Umbilical cord (tissue), 2 donors: ENCODE measurements at places on chromosomes 4 and X. TPM values are rescaled to one million over a fixed set of nuclear protein-coding genes. Genes with fewer than 3 reads are reported as not detected.
A peak's percentile ranks its signal among the peaks of the same experiment; 100 is the strongest.

DNA sequence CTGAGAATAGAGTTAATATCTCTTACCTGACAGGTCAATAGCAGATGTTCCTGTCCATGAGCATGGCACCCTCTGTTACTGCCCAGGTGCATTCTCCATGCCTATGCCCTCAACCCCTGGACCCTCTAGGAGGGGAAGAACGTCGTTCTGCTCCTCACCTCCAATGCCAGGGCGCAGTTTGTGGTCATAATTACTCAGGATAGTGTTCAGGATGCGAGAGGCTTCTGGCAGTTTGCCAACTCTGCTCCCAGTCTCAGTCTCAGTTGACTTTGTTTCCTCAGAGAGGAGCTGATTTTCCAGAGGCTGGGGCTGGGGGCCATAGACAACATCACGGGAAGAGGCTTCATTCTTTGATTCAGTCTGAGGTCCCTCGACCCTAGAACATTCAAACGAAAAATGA is 4.4 kb downstream of the GABRE start:
- no peak for DNase-seq

DNA sequence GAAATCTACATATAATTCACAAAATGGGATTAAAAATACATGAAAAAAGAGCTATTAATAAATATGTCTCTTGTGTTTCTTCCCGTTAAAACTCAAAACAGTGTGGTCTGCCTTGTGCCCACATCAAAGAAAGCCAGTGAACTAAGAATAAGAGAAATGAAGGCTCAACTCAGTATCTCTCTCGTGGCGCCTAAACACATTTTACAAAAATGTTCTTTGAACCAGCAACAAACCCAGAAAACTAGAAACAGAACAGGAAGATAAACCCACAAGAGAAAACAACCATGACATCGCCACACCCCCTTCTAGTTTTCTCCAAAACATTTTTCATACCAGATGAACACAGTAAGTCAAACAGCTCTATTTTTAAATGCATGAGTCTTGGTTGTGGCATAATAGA is 130.1 kb downstream of the DCHS2 start:
- peak; percentile 40 for DNase-seq

The GYPA gene
- total RNA-seq: 30.1 TPM

GRCh38 chrX:30572678-30573077 is 4.9 kb downstream of the TASL start:
- no peak for DNase-seq

The OPN1LW gene
- not detected for total RNA-seq

DNA sequence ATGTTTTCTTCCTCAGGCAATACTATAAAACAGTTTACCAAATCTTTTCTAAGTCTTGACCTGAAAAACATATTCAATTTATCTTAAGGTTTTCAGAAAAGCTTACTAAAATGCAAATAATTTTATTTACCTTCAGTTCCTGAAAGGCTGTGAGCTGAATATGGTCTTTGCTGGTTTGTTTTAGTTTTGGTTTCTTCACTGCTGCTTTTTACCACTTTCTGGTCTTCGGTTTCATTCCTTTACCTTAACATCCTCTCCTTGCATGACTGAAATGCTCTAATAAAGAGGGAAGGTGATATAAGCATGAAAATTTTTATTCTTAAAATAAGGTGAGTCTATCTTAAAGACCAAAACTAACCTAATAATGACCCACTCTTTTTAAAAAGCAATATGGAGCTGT is 97.1 kb upstream of the NRK start:
- DNase-seq: no peak

GRCh38 chr4:72951147-72951546 is 118.4 kb downstream of the COX18 start:
- DNase-seq: no peak

The STBD1 gene
- total RNA-seq: 29.1 TPM

DNA sequence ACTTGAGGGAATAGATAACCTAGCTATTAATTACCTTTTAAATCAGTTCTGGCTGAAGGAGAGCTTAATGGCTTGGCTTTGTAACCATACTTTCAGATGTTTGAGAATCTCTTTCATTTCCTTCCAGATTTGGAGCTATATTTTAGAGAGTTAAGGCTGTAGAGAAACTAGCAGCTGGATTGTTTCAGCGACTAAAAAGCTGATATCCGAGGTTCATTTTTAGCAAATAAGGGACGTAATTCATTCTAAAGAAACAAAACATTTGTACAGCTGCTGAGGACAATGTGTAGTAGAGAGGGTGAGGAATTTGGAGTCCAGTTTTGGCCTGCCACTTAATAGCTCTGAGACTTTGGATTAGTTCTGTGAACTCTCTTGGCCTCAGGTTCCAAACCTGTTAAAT is 12.2 kb downstream of the OSTC start:
- DNase-seq: no peak

GRCh38 chrX:3699821-3700381 is 13.5 kb downstream of the PRKX start:
- no peak for DNase-seq

The CENPE gene
- 4.3 TPM for total RNA-seq

The CCDC160 gene
- not detected for total RNA-seq

DNA sequence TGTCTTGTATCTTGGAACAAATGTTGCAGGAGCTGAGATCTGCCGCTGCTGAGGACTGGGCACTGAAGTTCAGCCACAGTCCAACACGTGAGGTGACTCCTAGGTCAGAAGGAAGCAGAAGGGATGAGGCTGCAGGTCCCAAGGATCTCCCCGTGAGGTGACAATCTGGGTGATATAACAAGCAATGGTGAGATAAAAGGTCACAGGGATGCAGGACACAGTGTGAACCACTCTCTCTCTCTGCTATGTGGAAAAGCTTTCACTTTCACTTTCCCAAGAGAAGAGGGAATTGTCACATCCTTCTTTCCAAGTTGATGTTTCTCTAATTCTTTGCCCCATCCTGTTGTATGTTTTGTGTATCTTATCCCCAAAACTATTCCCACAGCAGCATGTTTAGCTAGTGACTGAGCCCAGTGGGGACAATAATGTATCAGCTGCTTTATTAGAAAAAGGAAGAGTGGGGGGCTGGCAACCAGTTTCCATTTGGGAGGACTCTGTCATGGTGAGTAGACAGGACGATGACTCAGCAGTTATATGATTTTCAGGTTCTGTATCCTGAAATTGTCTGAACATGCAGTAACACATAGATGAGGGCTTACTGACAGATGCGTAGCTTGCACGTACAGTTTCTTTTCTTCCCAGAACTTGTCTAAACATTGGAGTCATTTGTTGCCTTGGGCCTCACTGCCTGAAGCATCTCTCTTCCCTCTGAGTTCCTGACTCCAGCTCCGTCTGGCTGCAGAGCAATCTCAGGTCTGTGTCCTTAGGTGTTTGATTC is 1415.8 kb upstream of the TENM3 start:
- peak; percentile 33 for DNase-seq

DNA sequence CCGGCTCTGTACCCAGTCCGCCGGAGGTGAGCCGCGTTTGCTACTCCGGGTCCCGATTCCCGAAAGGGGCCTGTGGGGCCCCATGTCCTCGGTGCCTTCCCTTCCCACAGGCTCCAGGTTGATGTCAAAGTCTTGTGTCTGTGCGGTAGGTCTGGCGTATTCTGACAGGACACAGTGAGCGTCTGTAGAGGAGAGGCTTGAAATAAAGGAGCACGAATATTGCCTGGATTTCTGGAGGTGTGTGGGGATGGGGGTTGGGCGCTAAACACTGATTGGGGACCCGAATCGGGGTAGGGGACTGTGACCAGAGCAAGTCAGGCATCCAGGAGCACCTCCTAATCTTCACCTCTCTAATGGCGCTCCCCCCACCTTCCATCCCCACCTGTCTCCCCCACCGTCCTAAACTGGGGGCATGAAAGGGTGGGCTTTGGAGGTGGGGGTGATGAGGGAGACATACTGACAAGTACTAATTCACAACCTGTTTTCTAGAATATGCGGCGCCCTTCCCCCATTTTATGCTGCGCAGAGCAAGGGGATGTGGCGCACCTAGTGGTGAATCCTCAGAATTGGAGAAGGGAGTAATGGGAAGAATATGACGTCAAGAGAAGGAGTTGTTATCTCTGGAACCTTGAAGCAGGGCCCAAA is 855 bp downstream of the GPRASP2 start:
- peak; percentile 70 for DNase-seq

DNA sequence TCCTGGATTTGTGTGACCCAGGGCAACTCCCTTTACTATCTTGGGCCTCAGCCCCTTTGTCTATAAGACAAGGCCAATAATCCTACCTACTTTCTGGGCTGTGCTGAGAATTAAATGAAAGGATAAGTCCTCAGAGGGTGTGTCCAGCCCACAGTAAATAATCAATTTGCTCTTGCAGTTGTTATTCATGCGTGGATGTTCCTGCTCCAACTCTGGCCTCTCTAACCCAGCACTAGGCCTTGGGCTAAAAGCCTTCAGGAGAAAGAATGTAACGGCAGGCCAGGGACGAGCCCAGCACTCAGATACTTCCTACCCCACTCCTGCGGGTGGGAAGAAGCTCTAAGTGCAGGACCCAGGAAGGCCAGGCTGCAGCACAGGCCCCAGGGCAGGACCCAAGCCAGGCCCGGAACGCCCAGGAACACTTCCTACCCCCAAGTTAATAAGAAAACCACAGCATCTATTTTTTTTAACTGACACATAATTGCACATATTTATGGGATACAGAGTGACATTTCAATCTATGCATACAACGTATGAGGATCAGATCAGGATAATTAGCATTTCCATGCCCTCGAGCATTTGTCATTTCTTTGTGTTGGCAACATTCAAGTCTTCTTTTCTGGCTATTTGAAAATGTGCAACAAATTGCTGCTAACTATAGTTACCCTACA is 179.6 kb upstream of the RBPJ start:
- peak; percentile 81 for DNase-seq

GRCh38 chrX:38552721-38553120 is 8.6 kb upstream of the TSPAN7 start:
- DNase-seq: no peak

DNA sequence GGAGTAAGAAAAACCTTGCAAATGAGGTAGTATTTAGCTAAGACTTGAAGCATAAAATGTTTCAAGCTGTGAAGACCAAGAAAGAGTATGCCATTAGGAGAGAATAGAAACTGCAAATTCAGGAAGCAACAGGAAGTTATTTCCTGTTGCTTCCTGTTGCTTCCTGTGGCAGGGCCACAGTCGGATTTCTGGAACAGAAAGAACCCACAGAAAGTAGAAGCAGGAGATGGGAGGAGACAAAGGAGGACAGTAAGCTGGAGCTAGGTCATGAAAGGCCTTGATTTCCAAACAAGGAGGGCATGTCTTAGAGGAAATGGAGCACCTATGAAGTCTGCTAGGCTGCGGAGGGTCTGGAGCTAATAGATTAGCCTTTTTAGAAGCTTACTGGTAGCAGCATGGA is 17.2 kb downstream of the ASB11 start:
- no peak for DNase-seq

The SH3TC1 gene
- 59.5 TPM for total RNA-seq

The NOA1 gene
- 16.4 TPM for total RNA-seq

The ADAMTS3 gene
- 9.9 TPM for total RNA-seq

- peak; percentile 70 for DNase-seq
Measured at GRCh38 chr4:186144946-186145569, 40.6 kb downstream of the FAM149A start.

- DNase-seq: no peak
Measured at GRCh38 chr4:27068151-27068867, 207.7 kb downstream of the STIM2 start.

The TEX13C gene
- total RNA-seq: 2.6 TPM

- DNase-seq: peak; percentile 87
Measured at GRCh38 chr4:185847352-185848097, 35.5 kb upstream of the SORBS2 start.

The SPANXN3 gene
- not detected for total RNA-seq

DNA sequence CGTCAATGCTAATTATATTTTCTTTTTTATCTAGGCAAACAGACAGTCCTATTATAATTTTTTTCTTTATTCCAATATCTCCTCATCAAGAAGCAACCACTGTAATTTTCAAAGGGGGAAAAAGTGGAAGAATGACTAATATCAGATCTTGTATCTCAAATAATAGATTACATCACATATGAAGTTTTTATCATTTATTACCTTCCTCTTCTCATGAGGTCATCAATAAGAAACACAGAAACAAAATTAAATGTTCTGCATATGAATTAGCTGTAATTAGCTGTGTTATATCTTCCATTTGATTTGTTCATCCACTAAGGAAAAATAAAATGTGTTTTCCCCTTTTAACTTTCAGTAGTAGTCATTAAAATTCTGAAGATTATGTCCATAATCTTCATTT is 14.3 kb downstream of the PRSS12 start:
- DNase-seq: no peak

DNA sequence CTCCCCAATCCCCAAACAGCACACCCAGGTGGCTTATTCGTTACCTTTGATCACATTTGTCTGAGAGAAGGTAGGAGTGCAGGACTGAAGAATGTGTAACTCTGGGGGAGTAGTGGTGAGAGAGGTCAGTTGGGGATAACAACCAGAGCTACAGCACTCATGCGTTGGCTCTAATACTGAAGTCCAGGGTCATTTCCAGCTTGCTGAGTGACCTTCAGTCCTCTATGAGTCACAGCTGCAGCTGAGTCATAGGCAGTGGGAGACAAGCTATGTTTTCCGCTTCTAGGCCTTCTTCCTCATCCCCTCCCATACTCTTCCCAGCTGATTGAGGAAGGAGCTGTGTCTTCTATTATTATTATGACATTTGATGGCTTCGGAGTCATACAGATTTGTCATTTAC is 31.6 kb upstream of the CT47C1 start:
- peak; percentile 24 for DNase-seq

DNA sequence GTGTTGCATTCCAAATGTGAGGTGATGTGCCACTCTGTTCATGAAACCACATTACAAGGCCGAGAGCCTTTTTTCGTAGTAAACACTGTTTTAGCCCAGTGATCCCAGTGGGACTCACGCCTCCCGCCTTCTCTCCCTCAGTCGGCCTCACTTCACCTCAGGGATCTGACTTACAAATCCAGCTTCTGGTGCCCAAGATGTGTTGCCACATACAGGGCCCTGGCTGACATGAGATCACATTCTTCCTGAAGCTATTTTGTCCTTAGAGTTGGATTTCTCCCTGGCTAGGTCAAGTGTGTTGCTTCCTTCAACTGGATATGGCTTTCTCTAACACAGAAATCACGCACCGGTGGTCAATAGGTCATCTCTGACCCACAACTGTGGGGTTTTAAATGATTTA is 354.7 kb downstream of the FBXW7 start:
- no peak for DNase-seq
